AG04449 (cell line): ENCODE measurements at places on chromosomes 3 and 15.

DNA sequence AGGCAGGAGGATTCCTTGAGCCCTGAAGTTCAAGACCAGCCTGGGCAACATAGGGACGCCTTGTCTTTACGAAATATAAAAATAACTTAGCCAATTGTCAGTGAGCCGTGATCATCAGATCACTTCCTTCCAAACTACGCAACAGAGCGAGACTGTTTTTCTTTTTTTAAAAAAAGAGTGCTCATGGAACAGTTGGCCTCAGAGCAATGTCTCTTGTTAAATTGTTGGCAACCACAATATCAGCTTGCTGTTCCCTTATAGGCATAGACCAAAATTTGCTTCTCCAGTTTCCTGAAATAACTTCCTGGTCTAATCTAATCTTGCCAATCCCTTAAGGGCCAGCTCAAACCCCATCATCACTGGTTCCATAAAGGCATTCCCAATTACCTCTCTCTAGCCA is 93.3 kb upstream of the SLC4A7 start:
- DNase-seq: no peak

- DNase-seq: no peak
Observed at GRCh38 chr3:136251511-136251910, 1.4 kb downstream of the PCCB start.

DNA sequence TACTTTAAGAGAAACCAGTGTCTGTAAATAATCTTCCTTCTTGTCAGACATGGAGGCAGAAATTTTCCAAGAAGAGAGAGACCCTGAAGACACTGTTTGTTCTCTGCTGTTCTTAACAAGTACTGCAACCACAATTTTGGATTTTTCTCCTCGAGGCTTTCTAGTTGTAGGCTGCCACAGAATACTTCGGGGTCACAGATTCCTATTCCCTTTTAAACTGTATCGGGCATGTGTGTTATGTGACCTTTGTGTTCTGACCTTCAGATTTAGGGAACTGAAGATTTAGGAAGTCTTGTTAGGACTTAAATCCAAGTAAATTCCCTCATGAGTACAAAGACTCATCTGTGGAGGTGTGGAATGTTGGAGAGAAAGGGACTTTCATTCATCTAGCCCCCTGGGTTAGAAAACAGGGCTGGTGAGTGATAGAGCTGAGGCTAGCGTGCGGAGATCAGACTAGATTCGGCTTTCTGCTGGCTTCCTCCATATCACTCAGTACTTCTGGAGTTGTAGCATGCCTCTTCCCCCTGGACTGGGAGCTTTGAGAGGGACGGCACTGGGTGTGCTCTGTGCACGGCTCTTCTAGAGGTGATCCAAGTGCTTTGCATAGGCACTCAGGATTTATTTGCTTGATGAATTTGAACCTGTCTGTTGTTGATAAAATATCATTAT is 237.0 kb downstream of the LPP start:
- DNase-seq: no peak

- no peak for DNase-seq
Observed at GRCh38 chr3:50550079-50550736, 17.3 kb downstream of the C3orf18 start.

DNA sequence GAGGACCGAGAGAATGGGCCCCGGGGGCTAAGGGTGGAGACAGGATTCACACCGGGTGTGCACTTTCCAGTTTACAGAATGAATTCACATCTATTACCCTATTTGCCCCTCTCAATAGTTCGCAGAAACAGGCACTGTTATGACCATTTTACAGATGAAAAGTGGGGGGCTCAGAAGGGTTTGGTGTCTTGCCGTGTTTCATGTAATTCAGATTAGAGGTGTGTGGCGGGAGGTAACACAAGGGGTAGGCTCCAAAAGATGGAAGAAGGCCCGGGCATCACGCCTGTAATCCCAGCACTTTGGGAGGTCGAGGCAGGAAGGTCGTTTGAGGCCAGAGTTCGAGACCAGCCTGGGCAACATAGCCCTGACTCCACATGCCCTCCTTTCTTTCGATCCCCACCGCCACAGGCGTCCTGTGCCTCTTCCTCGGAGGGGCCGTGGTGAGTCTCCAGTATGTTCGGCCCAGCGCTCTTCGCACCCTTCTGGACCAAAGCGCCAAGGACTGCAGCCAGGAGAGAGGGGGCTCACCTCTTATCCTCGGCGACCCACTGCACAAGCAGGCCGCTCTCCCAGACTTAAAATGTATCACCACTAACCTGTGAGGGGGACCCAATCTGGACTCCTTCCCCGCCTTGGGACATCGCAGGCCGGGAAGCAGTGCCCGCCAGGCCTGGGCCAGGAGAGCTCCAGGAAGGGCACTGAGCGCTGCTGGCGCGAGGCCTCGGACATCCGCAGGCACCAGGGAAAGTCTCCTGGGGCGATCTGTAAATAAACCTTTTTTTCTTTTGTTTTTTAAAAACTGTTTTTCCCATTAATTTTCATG is 3.4 kb downstream of the DUOXA2 start:
- DNase-seq: no peak

- DNase-seq: no peak
Observed at GRCh38 chr3:155880286-155880685, 9.8 kb downstream of the GMPS start.

DNA sequence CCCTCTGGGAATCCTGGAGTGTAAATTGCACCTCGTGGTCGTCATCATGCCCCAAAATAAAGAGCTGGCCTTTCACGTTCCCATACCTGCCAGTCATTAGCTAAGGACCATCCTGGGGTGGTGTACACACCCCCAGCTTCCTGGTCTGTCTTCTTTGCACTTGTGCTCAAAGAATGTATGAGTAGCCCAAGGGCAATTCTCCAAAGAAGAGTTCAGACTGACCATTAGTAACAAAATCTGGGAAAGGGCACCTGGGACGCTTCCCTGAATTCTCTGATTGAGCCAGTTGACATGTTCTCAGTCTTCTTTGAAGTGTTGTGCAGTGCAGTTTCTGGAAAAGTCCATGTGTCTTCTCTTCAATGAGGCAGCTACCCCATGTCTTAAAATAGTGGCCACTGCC is 34.8 kb downstream of the FAM3D start:
- no peak for DNase-seq

- DNase-seq: no peak
Observed at GRCh38 chr15:92200891-92201290, 192.8 kb upstream of the ST8SIA2 start.

GRCh38 chr3:188861842-188862744 is 309.7 kb upstream of the TPRG1 start:
- no peak for DNase-seq

DNA sequence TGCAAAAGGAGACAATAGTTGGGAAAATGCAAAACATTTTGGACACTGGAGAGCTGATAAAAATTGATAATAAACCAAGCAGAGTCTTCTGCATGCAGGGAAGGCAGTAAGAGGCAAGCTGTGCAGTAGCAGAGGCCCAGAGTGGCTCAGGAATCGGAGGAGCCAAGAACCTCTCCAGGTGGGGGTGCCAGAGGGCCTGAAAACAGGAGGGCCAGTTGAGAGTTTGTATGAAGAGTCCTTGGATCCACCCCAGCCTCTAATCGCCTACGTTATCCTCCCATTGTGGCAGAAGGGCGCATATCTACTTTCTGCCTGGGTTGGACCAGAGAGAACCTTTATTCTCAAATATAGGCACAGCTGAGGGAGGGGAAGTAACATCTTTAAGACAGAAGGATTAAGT is 48.9 kb upstream of the RBP1 start:
- DNase-seq: no peak

- DNase-seq: no peak
Observed at GRCh38 chr3:144128108-144128892, 156.7 kb downstream of the DIPK2A start.

DNA sequence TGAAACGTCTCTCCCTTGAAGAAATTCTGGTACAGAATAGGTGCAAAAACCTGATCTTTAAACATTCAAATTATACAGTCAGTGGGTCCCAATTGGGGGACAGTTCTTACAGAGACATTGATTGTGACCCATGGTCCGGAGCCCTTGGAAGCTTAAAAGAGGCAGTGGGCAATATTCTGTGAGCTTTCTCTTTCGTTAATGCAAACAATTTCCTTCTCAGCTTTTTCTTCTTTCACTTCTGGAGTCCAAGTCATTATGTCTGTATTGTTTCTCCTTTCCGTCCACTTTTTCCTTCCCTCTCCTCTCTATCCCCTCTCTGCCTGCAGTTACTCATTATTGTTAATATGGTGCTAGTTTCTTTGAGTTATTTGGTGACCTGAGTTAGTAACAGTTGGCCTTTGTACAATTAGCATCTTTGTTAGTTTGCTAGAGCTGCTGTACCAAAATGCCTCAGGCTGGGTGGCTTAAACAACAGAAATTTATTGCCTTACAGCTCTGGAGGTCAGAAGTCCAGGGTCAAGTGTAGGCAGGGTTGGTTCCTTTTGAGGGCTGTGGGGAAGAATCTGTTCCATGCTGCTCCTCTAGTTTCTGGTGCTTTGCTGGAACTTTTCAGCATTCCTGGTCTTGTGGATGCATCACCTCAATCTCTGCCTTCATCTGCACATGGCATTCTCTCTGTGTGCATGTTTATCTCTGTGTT is 102.6 kb downstream of the GMPS start:
- DNase-seq: no peak

DNA sequence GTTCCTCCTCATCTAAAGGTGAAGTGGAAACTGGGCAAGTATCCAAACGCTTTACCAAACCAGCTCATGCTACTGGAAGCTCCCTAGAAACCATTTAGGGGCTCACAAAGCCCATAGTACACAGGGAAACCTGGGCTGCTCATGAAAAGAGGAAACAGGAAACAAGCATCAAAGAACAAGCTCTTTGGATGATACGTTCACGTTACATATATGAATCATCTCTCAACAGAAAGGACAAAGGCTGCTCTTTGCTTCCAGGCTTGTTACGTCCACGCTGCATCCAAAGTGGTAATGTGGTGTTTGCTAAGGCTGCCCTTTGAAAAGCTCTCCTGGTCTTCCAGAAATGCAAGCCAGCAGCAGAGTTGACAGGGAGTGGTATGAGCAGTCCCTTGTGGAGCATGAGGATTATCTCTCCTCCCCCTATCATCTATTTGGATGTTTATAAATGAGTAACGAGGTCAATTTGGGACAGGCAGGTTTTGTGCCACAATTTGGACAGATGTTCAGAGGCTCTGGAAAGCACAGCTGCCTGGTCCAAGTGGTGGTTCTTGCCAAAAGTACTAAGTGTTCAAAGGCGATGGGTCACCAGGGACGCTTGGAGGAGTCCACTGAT is 98.0 kb upstream of the RORA start:
- DNase-seq: no peak

- DNase-seq: no peak
Observed at GRCh38 chr3:2001306-2002108, 97.2 kb upstream of the CNTN4 start.

DNA sequence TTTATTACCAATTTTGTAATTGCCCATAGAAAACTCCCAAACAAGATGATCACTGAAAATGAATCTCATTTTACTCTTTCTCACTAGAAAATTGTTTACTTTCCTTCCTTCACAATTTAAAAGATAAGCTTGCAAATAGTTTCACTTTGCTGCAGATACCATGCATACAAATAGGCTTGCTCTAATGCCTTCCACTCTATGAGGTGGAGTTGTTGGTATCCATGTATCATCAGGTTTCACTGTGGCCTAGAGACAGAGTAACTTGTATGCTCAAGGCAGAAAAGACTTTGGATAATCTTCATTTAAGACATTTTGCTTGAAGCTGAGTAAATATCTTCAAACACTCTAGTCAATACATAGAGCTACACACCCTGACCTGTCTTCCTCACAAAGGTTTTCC is 60.8 kb downstream of the RYK start:
- peak; percentile 23 for DNase-seq

- no peak for DNase-seq
Observed at GRCh38 chr3:136075811-136076210, 110.3 kb downstream of the PPP2R3A start.

- no peak for DNase-seq
Observed at GRCh38 chr15:49649987-49650386, 29.1 kb downstream of the DTWD1 start.

DNA sequence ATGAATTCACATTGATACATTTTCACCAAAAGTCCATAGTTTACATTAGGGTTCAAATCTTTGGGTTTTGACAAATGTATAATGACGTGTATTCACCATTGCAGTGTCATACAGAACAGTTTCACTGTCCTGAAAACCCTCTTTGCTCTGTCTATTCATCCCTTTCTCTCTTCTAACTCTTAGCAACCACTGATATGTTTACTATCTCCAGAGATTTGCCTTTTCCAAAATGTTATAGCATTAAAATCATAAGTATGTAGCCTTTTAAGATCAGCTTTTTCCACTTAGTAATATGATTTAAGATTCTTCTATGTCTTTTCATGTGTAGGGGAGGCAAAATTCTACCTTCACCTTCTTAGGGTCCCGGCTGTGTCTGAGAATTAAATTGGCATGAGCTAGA is 203.8 kb downstream of the TPRG1 start:
- no peak for DNase-seq

DNA sequence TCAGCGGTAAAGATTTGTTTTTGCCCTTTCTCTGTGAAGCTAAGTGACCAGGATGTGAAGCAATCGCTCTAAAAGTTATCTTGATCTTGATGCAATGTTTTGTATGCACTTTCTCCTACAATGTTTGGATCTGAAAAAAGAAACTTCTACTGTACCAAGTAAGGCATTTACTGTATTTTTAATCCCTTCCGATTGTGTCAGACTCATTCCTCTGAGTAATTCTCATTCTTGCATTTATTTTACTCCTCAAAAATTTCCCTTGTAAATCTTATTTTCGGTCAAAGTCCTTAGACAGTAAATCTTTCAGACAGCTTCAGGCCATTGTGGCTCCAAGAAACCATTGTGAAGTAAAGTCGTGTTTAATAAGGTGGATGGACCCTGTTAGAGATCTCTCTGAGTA is 141.9 kb downstream of the TP63 start:
- DNase-seq: peak; percentile 66

DNA sequence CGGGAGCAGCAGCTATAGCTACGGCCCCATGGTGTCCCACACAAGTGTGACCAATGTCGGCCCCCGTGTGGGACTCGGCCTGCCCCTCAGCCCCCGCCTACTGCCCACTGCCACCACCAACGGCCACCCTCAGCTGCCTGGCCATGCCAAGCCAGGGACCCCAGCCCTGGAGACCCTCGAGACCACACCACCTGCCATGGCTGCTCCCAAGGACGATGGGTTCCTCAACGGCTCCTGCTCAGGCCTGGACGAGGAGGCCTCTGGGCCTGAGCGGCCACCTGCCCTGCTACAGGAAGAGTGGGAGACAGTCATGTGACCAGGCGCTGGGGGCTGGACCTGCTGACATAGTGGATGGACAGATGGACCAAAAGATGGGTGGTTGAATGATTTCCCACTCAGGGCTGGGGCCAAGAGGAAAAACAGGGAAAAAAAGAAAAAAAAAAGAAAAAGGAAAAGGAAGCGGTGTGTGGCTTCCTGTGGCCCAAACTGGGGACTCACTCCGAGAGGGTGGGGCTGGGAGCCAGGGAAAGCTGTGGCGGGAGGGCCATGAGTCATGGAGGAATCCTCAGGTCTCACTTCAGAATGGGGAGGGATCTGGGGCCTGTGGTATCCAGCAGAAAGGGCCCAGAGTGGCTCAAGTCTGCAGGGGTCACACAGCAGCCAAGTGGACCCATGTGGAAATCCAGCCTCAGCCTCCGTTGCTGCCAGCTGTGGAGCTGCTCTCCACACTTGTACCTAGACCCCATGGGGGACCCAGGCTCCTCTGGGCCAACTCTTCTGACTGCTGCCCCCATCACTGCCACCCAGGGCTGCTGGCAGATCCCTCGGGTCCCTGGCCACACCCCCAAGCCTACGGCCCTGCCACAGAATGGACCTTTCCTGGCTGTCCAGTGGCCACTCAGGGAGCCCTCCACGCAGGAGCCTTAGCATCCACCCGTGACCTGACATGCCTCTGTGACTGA is 26.1 kb downstream of the PTH1R start:
- DNase-seq: no peak

GRCh38 chr3:166444756-166445155 is 607.5 kb upstream of the BCHE start:
- DNase-seq: no peak

- no peak for DNase-seq
Observed at GRCh38 chr15:65790694-65791334, 1.3 kb downstream of the DENND4A start.
